Stimulated activated CD8-positive, alpha-beta memory T cell treated with anti-CD3 and anti-CD28 coated beads, Interleukin-4, amount 100 ng/mL, for 1 hour (primary cell): ENCODE measurements at places on chromosomes 11 and 22.

GRCh38 chr11:34549271-34549670 lies 35.7 kb upstream of the ELF5 start:
- DNase-seq, result no peak

DNA sequence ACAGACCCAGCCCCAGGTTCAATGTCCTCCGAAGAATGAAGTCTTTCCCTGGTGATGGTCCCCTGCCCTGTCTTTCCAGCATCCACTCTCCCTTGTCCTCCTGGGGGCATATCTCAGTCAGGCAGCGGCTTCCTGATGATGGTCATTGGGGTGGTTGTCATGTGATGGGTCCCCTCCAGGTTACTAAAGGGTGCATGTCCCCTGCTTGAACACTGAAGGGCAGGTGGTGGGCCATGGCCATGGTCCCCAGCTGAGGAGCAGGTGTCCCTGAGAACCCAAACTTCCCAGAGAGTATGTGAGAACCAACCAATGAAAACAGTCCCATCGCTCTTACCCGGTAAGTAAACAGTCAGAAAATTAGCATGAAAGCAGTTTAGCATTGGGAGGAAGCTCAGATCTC lies 14.1 kb downstream of the APOL1 start:
- DNase-seq, result no peak

GRCh38 chr22:17949642-17950473 lies 74.5 kb downstream of the MICAL3 start:
- DNase-seq, result no peak

DNA sequence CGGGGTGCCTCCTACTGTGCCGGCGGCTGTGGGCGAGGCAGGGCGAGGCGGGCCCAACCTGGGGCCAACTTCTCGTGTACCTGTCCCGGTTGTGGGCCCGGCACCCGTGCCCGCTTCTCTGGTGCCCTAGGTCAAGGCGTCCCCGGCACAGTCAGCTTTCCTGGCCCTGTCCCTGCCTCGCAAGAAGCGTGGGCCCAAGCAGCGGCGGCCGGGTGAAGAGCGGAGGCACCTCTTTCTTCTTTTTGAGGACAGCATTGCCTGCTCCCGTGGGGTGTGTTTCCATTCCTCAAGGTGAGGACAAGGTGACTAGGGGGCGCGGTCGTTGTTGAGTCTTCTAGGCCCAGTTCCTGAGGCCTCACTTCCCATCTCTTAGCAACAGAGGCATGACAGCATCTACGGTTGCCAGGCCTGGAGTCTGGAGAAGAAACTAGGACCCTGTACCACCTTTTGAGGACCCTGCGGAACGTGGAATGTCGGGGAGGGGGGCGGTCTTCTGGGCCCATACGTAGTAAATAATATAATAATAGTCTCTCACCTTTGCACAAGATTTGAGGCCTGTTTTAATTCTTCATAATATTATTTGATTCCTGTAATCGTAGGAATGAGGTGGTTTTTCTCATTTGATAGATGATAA lies 418 bp downstream of the ACO2 start:
- DNase-seq, result no peak

DNA sequence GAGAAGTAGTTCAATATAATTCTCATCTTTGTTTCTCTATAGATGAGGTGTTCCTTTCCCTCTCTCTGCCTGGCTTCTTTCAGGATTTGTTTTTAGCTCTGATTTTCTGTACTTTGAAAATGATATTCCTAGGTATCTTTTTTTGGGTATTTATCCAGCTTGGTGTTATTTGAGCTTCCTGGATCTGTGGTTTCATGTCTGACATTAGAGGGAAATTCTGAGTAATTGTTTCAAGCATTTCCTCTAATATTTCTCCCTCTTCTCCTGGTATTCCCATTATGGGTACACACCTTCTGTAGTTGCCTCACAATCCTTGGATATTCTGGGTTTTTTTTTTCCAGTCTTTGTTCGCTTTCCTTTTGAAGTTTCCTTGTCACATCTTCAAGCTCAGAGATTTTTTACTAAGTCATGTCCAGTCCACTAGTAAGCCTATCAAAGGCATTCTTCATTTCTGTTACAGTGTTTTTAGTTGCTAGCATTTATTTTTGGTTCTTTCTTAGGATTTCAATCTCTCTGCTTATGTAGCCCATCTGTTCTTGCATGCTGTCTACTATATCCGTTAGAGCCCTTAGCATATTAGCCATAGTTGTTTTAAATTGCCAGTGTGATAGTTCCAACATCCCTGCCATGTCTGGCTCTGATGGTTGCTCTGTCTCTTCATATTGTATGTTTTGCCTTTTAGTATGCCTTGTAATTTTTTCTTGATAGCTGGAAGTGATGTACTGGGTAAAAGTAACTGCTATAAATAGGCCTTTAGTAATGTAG lies 5.8 kb downstream of the CCDC81 start:
- DNase-seq, result no peak

GRCh38 chr11:129825380-129825779 lies 9.7 kb downstream of the TMEM45B start:
- no peak for DNase-seq

DNA sequence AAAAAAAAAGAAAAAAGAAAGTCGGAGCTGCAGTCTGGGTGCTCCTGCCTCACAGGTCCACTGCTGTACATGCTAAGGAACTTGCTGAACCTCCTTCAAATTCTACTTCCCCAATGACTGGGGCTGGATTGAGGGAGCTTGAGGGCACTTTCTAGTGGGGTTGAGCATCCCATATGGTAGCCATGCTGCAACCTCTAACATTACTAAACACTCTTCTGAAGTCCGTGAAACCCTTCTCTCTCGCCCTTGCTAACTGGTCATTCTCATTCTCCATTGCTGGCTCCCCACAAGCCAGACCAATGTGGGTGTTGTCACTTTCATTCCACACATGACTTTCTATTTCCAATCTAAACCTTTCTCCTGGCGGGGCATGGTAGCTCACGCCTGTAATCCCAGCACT lies 1.2 kb downstream of the ESS2 start:
- no peak for DNase-seq

GRCh38 chr11:34941688-34942087 lies 25.3 kb downstream of the PDHX start:
- DNase-seq, result no peak
